ENCODE measurements at places on chromosomes 13 and 19.

DNA sequence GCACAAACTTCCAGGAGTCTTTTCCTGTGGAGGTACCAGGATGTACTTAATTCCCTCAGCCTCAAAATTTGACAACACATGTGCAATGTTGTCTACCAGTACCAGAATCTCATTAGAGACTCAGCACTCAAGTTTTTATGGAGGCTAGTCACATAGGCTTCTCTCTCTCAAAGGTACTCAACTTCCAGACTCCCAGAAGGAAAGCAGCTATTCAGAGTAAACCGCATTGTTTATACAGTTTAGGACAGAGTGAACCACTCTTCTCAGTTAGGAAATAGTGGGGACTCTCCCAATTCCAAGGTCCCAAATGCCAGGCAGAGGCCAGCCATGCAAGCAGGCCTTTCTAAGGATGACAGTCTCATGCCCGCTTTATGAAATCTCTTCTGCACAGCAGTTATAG is 8.5 kb upstream of the C1QTNF9B start:
- no peak for DNase-seq

DNA sequence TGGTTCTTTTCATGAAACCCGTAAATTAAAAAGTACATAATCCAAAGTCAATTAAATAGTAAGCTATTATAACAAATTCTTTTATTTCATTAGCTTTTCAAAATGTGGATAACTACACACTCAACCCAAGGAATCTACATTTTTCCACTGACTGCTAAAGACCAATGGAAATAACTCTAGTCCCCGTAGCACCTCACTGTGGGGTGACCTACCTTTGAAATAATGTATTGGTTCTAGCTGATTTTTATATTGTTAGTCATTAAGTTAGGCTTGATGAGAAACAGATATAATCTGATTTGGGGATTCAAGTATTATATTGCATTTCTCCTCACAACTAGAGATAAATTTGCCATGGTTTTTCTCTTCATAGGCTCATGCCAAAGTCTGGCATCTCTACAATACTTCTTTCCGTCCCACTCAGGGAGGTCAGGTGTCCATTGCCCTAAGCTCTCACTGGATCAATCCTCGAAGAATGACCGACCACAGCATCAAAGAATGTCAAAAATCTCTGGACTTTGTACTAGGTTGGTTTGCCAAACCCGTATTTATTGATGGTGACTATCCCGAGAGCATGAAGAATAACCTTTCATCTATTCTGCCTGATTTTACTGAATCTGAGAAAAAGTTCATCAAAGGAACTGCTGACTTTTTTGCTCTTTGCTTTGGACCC is 37.3 kb downstream of the KL start:
- no peak for DNase-seq

GRCh38 chr13:79829880-79830279 is 348.9 kb downstream of the NDFIP2 start:
- no peak for DNase-seq

- no peak for DNase-seq
Measured at GRCh38 chr19:54535601-54536000, 33.0 kb downstream of the LAIR2 start.

- no peak for DNase-seq
Measured at GRCh38 chr13:67439365-67439764, 209.2 kb upstream of the PCDH9 start.

DNA sequence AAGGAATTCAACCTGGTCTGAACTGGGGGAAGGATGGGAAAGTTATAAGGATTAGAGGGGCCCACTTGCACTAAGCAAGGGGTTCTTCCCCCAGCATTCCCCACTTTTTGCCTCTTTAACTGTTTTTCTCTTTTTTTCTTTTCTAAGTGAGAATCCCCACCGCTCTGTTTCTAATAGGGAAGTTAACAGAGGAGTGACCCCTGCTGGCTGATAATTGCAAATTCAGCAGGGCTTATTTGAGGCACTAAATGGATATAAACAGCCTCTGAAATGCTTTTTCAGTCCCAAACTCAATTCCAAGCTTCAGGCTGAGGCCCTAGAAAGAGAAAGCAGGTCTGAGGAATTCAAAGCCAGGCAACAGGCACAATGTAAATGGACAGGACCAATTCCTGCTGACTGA is 38.2 kb upstream of the CEACAM21 start:
- peak; percentile 63 for DNase-seq

GRCh38 chr13:104595511-104595910 is 1529.3 kb upstream of the SLC10A2 start:
- DNase-seq: no peak

DNA sequence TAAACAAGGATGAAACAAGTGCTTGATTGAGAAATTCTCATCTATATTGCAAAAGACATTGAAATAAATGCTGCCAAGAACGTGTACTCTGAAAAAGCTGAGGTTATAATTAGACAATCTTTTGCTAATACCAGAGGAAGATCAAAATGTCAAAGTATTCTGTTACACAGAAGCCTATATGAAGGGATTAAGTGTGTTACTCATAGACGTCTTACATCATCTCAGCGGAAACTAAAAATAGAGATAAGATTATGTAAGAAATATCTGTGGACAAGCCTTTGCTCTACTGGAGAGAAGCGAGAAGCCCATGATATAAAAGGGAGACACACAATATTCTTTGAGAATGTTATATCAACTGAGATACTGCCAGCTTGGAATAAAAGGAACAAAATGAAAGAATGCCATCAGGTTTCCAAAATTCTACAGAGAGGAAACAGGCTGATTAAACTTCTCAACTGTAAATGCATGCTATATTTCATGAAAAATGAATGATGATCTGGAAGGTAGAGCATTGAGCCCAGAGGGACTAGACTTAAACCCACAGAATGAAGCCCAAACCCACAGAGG is 699.0 kb downstream of the GPC5 start:
- no peak for DNase-seq

- DNase-seq: no peak
Measured at GRCh38 chr13:24146961-24147569, 13.5 kb upstream of the SPATA13 start.

- DNase-seq: no peak
Measured at GRCh38 chr19:34225659-34226015, 28.7 kb upstream of the GARRE1 start.
